Fibroblast of skin of scalp (primary cell): ENCODE measurements at places on chromosomes 6 and 20.
A peak's percentile ranks its signal among the peaks of the same experiment; 100 is the strongest.

- no peak for DNase-seq
Observed at GRCh38 chr6:163571730-163572129, 157.2 kb downstream of the QKI start.

DNA sequence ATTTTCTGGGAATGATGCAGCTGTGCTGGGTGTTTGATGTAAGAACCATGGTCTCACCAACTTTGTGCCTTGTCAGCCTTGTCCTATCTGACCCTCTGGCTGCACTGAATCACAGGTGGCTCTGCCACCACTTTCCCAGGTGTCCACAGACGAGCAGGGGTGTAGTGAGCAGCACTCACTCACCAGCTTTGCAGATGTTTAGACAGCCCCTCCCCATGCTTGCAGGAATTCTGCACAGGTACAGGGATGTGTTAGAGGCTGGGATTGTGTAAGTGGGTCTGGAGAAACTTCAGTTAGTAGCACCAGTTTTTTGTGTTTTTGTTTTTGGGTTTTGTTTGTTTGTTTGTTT, 88.2 kb upstream of the NAA20 start:
- no peak for DNase-seq

GRCh38 chr20:48486065-48486464, 341.7 kb downstream of the PREX1 start:
- no peak for DNase-seq

DNA sequence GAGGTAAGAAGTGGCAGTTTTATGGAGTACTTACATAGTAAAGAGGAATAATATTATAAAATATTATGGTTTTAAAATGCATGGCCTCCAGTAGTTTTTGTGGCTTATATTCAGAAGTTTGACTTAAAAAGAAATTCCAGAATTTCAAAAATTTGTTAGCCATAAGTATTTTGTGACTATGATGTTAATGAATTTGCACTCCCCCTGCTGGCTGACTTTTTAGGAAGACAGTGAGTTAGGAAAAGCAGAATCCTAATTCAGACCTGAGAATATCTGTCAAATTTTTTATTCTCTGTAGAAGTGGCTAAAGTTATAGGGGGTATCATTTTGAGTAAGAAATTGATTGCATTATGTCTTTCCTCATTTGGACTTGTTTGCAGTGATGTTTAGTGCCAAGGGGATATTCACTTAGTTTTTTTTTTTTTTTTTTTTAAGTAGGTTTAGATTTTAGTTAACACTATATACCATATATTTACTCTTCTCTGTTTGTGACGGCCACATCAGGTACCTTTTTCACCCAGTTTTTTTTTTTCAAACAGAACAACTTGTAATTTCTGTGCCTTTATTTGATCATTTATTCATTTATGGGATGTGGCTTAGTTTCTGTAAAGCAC, 40.8 kb downstream of the ZFAND3 start:
- DNase-seq: peak; percentile 68

- DNase-seq: peak; percentile 27
Observed at GRCh38 chr6:166955865-166956443, 396 bp downstream of the RNASET2 start.

GRCh38 chr20:40335901-40336351, 353.1 kb downstream of the MAFB start:
- DNase-seq: no peak

DNA sequence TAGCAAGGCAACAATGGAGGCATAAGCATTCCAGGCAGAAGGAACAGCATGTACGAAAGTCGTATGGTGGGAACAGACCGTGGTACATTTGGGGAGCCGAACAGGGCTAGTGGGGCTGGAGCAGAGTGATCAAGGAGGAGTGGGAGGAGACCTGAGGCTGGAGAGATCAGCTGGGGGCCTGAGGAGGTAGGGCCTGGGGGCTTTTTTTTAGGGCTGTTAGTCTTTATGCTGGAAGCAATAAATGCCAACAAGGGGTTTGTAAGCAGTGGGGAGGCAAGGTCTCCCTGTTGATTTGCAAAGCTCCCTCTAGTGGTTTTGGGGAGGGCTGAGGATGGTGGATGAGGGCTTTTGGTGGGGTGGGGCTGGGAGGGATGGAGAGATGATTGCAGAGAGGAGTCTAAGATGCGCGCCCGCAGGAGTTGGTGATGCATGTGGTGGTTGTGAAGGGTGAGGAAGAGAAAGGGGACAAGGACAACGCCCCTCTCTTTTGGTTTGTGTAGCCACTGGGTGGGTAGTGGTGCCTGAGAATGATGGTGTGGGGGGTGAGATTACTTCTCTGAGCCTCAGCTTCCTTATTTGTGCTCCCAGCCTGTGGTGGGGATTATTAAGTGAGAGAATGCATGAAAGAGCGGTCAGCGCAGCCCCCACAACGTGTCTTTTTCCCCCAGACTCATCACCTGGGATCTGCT, 74.1 kb upstream of the TOX2 start:
- DNase-seq: peak; percentile 23

DNA sequence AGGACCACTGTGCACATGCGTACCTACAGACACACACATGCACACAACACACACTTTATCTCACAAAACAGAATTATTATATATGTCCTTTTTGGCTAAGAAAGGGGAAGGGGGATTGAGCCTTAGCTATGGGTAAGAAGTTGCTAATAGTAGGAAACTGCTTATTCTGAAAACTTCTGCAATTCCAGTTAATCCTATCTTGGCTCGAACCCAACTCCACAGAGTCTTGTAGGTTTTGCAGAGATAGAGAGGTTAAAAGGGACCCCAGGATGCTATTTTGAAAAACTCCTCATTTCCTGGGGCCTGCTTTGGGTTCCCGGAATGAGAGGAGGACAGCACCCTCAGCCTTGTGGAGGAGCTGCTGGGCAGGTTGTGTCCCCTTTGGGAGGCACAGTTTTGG, 233.8 kb downstream of the CLIC5 start:
- no peak for DNase-seq

- no peak for DNase-seq
Observed at GRCh38 chr6:16673011-16673797, 88.1 kb downstream of the ATXN1 start.

GRCh38 chr6:90266905-90267621, 29.6 kb downstream of the BACH2 start:
- DNase-seq: no peak

GRCh38 chr6:153092082-153093013, 38.7 kb downstream of the RGS17 start:
- DNase-seq: peak; percentile 73

GRCh38 chr20:57108742-57109570, 157.5 kb downstream of the BMP7 start:
- no peak for DNase-seq

DNA sequence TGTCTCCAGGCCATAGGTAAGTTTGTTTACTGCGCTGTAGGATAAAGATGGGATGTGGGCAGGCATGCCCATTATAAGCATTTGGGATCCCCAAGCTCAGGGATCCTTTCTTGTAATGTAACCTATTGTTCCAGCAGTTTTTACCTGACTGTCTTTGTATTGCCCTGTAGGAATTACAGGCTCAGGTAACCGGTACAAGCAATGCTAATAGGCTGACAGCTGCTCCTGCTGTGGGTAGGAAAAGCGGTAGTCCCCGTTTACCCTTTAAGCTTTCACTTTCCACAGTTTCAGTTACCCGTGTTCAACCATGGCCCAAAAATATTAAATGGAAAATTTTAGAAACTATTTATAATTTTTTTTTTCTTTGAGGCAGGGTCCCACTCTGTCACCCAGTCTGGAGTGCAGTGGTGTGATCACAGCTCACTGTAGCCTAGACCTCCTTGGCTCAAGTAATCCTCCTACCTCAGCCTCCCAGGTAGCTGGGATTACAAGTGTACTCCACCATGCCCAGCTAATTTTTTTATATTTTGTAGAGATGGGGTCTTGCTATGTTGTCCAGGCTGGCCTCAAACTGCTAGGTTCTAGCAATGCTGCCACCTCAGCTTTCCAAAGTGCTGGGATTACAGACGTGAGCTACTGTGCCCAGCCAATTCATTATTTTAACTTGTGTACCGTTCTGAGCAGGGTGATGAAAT, 108.6 kb downstream of the CDYL start:
- DNase-seq: no peak

- DNase-seq: no peak
Observed at GRCh38 chr6:136753624-136754023, 38.7 kb downstream of the MAP3K5 start.

GRCh38 chr6:129777371-129777770, 67.4 kb upstream of the ARHGAP18 start:
- no peak for DNase-seq

DNA sequence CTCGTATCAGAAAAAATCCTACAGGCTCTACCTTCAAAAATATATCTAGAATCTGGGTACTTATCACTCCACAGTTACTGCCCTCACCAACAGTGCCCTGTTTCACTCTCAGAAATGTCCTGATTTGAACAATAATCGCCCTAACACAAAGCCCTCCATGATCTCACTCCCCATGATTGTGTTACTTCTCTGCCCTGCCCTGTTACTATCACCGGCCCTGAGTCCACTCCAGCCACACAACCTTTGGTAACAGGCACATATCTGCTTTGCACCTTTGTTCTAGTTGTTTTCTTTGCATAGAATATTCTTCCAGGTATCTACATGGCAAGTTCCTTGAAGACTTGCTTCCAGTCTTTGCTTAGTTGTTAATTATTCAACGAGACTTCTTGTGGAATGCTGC, 142.0 kb downstream of the ARHGAP18 start:
- DNase-seq: no peak

- DNase-seq: no peak
Observed at GRCh38 chr6:41347378-41348050, 12.1 kb downstream of the NCR2 start.

GRCh38 chr6:133682506-133683307, 206.2 kb upstream of the TCF21 start:
- DNase-seq: no peak

DNA sequence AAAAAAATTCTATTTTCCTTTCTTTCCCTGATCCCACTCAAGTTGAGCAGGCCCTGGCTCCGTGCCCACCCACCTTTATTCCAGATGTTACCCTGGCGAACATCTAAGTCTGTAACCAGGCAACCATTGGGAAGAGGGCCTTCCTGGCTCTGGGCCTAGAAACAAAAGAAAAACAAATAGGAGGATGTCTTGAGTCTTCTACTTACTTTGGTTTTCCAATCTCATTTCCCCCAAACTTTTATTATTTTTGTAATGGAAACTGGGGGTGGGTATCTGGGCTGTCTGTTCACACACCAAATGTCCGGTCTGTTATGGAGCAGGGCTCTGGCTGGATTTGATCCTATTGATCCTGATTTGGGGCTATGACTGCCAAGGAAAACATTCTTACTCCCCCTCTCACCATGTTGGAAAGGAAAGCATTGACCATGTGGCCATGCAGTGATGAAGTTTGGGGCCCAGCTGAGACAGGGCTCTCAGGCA, 744.1 kb downstream of the DHX35 start:
- peak; percentile 12 for DNase-seq

GRCh38 chr6:145400508-145400907, 334.8 kb downstream of the EPM2A start:
- DNase-seq: no peak

- no peak for DNase-seq
Observed at GRCh38 chr6:1679688-1680068, 70.0 kb downstream of the FOXC1 start.

- peak; percentile 66 for DNase-seq
Observed at GRCh38 chr6:85669735-85670194, 27.1 kb upstream of the SYNCRIP start.

- DNase-seq: peak; percentile 57
Observed at GRCh38 chr6:143806282-143807102, 36.6 kb upstream of the LTV1 start.

DNA sequence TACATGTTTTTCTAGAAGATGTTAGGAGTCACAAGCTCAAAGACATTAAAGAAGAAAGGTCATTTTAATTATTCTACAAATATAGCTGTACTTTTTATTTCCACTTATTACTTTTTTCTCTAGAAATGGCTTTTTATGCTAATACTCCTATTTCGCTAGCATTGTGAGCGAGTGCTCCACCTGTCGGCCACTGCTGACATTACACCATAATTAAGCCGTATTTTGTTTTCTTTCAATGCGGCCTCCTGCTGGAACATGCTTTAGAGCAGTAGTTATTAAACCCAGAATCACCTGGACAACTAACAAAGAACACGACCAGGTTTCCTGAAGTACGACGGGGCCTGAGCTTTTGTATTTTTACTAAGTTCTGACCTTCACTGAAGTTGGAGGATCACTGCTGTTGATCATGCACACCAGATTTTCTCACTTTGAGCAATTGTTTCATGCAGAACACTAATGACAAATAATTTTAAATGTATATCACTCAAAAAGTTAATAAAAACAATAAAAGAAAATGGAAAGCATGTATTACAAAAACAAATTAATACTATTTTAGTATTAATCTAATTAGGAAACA, 74.1 kb upstream of the PAK5 start:
- peak; percentile 48 for DNase-seq

DNA sequence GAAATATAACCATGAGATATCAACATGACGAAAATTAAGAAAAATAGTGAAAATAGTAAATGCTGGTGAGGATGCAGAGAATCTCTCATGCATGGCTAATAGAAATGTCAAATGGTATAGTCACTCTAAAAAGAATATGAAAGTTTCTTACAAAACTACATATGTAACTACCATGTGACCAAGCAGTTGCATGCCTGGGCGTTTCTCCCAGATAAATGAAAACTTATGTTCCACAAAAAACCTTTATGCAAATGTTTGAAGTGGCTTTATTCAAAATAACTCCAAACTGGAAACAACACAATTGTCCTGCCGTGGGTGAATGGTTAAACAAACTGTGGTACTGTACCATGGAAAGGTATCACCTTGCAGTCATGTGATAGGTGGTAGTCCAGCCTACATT, 112.4 kb downstream of the HDGFL1 start:
- peak; percentile 6 for DNase-seq

DNA sequence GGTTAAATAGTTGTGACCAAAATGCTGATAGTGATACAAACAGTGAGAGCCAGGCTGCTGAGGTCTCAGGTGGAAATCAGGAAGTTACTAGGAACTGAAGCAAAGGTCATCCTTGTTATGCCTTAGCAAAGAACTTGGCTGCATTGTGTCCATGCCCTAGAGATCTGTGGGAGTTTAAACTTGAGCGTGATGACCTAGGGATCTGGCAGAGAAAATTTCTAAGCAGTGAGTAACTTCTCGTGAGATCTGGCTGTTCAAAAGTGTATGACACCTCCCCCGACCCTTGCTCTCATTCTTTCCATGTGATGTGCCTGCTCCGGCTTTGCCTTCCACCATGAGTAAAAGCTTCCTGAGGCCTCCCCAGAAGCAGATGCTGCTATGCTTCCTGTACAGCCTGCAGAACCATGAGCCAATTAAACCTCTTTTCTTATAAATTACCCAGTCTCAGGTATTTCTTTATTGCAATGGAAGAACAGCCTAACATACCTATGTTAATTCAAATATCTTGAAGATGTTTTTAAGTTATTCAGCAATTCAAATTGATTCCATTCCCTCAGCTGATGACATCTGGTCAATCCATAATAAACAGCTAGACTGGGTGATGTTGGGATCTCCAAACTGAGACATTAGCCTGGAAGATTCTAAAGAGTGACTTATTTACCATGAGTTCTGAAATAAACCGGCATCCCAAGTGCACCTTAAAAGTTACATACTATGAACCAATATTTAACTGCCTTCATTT, 33.8 kb downstream of the KIF16B start:
- peak; percentile 13 for DNase-seq

DNA sequence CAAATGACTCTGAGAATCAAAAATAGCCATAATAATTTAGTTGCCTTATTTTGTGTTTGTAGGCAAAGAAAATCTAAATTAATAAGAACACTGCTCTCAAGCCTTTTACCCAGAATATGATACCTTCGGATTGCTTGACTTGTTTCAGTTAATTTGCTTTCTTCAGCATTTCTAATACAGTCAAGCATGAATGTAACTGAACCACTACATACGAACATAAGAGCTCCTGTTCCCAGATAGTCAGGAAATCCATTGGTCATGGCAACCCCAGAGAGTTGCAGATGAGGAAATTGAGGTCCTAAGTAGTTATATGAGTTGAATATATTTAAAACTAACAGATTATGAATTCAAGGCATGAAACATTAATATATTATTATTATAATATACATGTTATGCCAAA, 2.9 kb downstream of the FRK start:
- DNase-seq: no peak
